ENCODE measurements at places on chromosomes 1 and 21.
A peak's percentile ranks its signal among the peaks of the same experiment; 100 is the strongest.

- DNase-seq, result no peak
Observed at GRCh38 chr1:172973424-172973823, 77.3 kb downstream of the TNFSF18 start.

DNA sequence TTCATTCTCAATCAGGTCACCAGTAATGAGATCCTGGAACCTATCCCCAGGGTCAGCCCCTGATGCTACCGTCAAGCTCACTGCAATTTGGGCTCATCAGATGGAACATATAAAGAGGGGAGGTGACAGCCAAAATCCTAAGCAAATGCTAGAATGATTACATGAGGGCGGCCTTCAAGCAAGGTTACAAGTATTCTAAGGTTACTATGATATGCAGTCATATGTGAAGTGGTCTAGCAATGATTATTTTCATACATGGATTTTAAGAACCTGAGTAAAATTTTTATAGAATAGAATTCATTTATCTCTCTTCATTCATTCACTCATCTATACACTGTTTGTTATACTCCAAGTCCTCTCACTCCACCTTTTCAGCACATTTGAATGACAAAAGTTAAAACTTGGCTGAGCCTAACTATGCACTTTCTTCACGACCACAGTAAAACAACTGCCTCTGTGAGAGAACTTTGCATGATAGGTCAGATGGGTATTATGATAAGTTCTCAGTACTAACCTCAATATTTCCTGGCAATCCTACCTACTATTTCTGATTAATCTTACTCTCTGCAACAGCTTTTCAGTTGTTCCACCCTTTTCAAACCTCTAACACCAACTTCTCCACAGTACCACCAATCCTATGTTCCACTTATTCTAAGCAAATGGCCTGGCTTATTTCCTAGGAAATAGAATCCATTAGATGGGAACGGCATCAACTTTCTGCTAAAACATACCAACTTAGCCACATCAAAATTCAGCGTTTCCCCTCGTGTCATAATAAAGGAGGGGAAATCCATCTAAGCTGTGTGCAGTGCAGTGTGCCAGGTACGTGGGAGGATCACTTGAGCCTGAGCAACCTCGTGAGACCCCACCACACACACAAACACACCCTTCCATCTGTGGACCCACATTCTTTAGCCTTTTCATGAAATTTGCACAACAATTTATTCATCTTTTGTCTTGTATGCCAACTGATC lies 32.0 kb downstream of the LHX9 start:
- DNase-seq, result no peak

GRCh38 chr1:153540394-153541361 lies at the start of gene S100A5:
Gene S100A5, minus strand, starts transcription at chr1:153540934. Its CDS starts 743 bp downstream, at chr1:153540191.
- DNase-seq, result no peak

DNA sequence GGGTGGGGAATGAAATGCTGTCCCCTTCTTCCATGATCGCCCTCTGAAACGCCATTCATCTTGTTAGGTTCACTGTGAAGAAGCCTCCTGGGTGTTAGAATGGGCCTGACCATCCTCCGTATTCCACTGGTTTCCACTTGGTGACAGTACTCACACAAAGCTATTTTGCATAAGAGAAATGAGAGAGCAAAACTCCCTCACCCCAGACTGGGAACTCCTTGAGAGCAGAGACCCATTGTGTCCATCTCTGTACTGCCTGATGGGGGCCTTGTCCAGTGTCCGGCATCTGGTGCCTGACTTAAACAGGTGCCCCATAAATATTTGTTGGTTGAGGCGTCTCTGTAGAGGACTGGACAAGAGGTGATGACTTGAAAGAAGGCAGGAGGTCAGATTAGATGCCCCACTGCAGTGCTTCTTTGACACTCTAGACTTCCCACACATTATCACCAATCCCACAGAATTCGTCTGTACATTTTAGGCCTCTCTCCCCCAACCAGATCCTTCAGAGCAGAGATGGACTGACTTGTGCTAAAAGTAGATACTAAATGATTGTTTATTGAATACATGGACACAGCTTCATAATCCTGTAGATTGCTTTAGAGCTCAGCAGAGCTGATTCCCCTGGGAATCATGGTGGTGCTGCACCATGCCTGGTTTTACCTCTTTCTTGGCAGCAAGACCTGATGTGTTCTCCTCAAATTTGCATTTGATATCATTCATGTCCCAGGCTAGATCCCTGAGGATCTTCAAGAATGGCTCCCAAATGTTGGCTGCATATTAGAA lies 22.4 kb upstream of the KCNA2 start:
- DNase-seq, result no peak

DNA sequence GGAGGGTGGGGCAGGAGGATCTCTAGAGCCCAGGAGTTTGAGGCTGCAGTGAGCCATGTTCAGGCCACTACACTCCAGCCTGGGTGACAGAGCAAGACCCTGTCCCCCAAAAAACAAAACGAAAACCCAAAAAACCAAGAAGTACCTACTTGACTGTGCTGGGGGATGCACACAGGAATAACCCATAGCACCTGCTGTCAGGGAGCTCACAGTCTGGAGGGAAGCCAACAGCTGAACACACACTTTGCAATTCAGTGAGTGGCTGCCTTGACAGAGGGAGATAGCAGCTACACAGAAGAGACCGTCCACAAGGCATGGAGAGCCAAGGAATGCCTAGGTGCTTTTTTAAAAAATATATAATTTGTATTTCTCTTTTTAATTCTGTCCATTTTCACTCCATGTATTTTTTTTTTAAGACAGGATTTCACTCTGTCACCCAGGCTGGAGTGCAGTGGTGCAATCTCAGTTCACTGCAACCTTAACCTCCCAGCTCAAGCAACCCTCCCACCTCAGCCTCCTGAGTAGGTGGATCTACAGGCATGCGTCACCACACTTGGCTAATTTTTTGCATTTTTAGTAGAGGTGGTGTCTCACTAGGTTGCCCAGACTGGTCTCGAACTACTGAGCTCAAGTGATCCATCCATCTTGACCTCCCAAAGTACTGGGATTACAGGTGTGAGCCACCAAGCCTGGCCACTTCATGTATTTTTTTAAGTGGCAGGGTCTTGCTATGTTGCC lies 68.7 kb downstream of the NID1 start:
- DNase-seq, result no peak

GRCh38 chr1:232382671-232383070 lies 247.3 kb downstream of the SIPA1L2 start:
- no peak for DNase-seq

GRCh38 chr1:188719735-188720134 lies 1757.9 kb downstream of the BRINP3 start:
- DNase-seq, result no peak

DNA sequence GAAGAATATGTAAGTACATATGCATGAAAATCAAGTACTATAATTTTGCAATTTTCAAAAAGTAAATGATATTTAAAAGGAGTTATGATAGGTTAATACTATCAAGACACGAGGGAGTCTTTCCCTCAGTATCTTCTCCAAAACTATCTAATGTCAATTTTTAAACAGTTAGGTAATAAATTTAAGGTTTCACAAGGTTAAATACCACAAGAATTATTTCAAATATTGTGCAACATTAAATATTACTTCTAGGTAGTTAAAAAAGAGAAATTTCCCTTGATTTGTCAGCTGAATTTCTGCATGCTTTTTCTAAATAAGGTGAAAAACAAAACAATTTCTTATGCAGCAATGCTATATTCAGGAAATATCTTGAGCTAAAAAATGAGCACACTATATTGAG lies 3.5 kb downstream of the CFHR5 start:
- DNase-seq, result no peak

DNA sequence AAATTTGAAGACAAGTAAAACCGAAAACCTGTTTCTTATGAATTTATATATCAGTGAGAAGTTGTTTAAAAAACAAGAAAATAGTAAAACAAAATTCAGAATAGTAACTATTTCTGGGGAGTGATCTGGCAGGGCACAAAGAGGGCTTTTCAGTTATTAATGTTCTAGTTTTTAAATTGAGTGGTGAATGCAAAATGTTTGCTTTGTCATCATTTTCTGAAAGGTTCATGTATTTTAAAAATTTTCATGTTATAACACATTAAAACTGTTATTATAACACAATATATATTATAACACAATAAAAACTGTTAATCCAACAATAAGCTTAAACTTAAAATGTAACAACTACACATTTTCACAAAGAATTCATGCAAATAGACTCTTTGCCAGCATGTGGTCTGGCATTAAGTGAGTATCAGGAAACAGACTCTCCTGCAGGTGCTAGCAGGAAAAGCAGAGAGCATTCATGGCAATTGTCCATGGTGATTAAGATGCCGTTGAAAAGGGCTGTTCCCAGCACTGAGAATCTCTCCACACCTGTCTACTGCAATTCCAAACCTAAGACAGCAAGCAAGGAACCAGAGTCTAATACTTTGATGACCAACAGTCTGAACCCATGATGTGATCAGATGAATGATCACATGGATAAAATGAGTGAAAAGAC lies 204.9 kb downstream of the TBX15 start:
- DNase-seq, result no peak

GRCh38 chr1:116769561-116769977 lies 15.3 kb downstream of the CD2 start:
- no peak for DNase-seq

- DNase-seq, result no peak
Observed at GRCh38 chr1:183241471-183241870, 55.4 kb downstream of the LAMC2 start.

DNA sequence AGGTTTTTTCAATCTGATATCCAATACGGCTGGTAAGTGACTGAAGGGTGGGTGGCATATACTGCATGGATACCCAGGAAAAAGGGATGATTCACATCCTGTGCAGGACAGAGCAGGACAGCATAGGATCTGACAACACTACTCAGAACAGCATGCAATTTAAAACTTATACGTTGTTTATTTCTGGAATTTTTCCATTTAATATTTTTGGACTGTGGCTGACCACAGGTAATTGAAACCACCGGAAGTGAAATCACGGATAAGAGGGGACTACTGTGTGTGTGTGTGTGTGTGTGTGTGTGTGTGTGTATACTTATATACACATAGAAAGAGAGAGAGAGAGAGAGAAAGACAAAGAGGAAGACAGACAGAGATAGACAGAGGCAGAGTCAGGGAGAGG lies 23.0 kb downstream of the ERICH3 start:
- DNase-seq, result no peak

- DNase-seq, result no peak
Observed at GRCh38 chr1:11407301-11407994, 71.5 kb upstream of the DISP3 start.

DNA sequence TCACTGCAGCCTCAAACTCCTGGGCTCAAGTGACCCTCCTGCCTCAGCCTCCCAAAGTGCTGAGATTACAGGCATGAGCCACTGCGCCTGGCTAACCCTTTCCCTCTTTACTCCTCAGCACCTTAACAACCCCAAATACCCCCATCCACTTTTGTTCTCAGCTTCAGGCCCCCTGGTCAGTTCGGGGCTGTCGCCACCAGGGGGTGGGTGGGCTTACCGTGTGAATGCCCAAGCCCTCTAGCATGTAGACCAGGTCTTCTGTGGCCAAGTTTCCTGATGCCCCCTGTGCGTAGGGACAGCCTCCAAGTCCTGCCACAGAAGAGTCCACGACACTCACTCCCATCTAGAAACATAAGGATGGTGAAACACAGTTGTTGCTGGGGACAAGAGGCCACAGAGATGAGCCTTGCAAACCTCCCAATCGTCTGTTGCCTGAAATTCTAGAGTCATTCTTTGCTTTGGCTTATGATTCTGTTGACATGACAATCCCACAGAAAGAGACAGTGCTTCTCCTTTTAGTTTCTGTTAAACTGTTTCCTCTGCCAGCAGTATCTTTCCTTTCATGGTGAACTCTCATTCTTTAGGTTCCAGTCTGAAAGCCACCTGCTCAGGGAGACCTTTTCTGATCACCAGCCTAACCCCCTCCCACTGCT lies 3.8 kb upstream of the GALE start:
- DNase-seq, result no peak

DNA sequence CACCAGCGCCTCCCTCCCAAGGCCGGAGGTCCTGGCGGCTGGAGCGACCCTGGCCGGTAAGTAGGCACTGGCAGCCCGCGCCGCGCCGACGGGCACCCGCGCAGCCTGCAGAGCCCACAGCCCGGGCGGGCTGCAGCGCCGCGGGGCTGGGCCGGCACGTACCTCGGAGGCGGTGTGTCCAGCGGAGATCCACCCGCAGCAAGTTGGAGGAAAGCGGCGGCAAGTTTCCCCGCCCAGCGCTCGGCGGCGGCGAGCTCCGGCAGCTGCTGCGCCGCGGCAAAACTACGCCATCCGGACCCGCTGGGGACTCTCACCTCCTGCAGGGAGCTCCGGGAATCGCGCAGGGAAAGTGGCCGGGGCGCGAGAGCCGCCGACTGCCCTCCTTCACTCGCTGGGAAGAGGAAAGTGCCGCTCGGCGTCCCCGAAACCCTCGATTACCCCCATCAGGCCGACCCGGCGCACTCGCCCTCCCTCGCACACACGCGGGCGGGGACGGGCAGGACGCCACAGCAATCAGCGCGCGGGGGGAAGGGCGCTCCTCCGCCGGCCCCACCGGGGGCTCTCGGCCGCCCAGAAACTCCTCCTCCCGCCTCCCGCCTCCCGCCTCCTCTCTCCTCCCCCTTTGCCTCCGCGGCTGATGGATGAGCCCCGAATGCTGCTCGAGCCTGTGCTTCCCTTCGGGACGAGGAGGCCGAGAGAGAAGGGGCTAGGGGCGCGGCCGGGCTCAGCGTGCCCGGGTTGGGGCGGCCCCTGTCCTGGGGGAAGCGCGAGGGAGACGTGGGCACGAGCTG lies at the start of gene TGFBR3:
Gene TGFBR3, minus strand, starts transcription at position 436 of the 791 bp plus-strand sequence. CDS start 24,620 bp downstream, outside the sequence.
- peak; percentile 48 for DNase-seq

GRCh38 chr21:46028573-46029091 lies 47.1 kb downstream of the COL6A1 start:
- DNase-seq, result no peak

- DNase-seq, result no peak
Observed at GRCh38 chr1:157090771-157091170, 8.8 kb downstream of the ETV3L start.

GRCh38 chr21:45454060-45454925 lies 49.3 kb downstream of the COL18A1 start:
- DNase-seq, result no peak

DNA sequence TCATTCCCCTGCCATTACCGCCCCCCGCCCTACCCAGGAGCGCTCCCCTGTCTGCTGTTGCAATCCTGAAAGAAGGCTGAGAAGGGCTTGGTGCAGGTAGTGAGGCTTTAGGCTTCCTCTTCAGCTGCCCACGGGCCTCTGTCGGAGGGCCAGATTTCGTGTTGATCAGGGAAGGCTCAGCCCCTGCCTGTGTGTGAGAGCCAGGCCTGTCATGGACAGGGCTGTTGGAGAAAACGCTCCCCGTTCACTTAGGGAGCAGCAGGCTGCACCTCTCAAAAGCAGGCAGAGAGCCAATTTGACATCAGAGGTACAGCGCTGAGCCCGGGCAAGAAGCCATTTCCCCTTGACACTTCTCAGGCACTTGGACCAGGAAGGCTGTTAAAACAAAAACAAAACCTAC lies 19.0 kb downstream of the TEX35 start:
- no peak for DNase-seq

- DNase-seq, result no peak
Observed at GRCh38 chr1:158400871-158401270, 1.6 kb upstream of the OR10T2 start.

- DNase-seq, result no peak
Observed at GRCh38 chr1:71618766-71619530, 538.1 kb upstream of the ZRANB2 start.

GRCh38 chr1:184945029-184945428 lies 29.3 kb downstream of the NIBAN1 start:
- DNase-seq, result no peak
